ENCODE measurements at places on chromosomes 2 and 18.

DNA sequence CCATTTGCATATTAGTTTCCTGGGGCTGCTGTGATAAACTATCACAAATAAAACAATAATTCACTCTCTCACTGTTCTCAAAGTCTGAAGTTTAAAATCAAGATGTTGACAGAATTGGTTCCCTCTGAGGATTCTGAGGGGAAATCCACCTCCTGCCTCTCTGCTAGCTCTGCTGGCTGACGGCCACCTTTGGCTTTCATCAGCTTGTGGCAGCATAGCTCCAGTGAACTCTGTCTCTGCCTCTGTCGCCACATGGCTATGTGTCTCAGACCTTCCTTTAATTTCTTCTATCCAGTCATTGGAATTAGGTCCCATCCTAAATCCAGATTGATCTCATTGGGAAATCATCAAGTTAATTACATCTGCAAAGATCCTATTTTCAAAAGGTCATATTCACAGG, 38.9 kb upstream of the TRIM43 start:
- DNase-seq = no peak

DNA sequence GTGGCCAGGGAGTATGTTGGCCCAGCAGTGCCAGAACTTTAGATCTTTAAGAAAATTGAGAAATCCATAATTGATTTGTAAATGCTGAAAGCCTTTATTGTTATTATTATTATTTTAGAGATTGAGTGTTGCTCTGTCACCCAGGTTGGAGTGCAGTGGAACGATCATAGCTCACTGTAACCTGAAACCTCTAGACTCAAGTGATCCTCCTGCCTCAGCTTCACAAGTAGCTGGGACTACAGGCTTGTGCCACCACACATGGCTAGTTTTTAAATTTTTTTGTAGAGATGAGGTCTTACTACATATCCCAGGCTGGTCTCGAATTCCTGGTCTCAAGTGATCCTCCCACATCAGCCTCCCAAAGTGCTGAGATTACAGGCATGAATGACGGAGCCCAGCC, 143.2 kb upstream of the CCDC68 start:
- DNase-seq = no peak

DNA sequence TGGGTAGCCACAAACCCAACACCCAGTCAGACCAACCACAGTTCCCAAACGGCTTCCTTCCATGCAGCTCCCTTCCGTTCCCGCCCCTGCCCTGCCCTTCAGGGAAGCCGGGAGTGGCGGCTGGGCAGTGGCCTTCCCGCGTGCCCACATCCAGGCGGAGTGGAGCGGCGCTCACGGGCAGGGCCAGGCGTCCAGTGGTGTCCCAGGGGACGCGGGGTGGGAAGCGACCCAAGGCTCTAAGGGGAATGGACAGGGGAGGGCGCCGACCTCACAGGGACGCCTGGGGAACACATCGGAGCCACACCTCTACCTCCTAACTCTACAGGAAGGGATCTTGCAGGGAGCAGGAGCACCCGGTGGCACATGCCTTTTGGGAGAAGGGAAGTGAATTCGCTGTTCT, 225.9 kb upstream of the MGAT5 start:
- DNase-seq = no peak

GRCh38 chr2:71886241-71886640, 261.4 kb downstream of the CYP26B1 start:
- no peak for DNase-seq

DNA sequence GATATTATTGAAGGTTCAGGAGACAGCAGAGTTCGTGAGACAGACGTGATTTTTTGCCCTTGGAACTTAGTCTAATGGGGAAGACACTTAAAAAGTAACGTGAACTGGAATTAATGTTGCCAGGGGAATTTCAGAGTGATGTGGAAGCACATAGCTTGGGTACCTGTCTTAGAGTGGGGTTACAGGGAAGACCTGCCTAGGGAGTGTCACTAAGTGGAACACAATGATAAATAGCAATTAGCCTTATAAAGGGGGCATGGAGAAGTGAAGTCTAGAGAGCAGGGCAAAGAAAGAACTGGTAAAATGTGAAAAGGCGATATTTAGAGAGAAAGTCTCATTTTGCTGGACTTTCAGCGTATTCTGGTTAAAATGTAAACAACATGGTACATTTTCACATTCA, 306.0 kb upstream of the TCF4 start:
- DNase-seq = no peak

- DNase-seq = peak; percentile 30
These were observed 16.9 kb upstream of the ZCCHC2 start for GRCh38 chr18:62505669-62506494.

DNA sequence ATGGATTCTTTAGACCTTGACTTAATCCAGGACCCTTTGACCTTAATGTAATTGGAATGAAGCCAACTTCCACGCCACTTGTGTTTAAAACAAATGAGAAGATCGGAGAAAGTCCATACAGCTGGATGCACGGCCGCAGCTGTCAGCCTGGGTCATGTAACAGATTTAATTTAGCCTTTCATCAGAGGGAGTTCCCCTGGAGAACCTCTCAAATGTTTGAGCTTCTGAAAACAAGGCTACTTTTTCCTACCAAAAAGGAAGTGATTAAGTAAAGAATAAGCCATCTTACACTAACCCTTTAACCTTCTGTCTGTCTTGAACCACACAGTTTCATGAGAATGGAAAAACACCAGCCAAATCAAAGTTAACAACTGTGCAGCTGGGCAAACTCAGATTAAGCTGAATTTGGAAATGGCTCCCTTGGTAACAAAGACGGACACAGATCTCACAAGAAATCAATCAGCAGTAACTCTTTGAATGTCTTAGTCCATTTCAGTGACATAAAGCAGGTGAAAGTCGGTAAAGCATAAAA, 103.6 kb downstream of the DOCK10 start:
- no peak for DNase-seq

- DNase-seq = no peak
These were observed 38.0 kb downstream of the BIN1 start for GRCh38 chr2:127069003-127069402.

GRCh38 chr2:170929686-170930050, 615 bp downstream of the GORASP2 start:
- peak; percentile 64 for DNase-seq

GRCh38 chr2:240512666-240513535, 44.9 kb downstream of the ANKMY1 start:
- no peak for DNase-seq

DNA sequence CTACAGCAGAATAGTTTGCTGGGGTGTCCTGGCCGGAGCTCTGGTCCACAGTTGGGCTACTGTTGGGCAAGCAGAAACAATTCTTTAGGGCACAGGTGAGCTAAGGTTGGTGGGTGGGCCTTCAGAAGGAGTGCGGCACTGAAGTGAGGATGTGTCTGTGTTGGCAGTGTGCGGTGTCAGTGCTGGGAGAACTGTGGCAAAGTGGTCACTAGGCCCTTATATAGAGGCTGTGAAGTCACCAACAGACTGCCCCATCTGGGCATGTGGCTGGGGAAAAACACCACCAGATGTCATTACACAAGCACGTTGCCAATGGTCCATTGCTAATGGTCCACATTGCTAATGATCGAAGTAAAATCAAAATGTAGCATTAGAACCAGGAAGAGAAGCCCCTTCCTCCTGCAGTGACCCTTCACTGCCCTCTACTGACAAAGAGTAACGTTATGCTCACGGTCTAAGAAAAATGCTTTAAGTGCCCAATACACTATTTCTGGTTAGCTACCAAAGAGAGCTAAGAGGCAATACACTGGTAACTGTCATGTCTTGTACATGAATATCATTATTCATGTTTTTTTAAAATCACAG, 21.3 kb downstream of the SCN1A start:
- DNase-seq = peak; percentile 53

DNA sequence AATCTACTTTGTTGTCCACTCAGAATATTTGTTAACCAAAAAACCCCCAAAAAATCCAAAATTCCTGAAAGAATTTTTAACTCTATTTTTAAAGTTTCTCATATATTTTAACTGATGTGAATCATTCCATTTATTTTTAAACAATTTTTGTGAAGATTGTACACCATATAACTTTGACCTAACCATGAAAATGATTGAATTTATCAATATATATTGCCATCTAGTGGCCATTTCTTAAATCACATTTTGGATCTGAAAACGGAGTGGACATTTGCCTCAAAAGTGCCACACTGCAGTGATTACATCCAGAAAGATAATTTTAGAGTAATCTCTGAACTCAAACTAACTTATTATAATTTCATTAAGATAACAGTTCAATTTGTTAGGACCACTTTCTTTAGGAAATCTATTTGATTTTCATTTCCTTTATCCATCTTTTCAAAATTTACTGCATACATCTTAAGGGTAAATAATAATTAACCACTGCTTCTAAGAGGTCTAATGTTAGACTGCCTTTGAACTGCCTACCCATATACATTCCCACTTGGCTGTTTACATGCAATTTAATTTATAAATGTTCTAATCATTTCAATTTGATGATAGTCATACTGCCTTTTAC, 71.1 kb downstream of the DSC3 start:
- DNase-seq = peak; percentile 54

GRCh38 chr18:49019446-49020045, 68.8 kb upstream of the SMAD7 start:
- DNase-seq = no peak

DNA sequence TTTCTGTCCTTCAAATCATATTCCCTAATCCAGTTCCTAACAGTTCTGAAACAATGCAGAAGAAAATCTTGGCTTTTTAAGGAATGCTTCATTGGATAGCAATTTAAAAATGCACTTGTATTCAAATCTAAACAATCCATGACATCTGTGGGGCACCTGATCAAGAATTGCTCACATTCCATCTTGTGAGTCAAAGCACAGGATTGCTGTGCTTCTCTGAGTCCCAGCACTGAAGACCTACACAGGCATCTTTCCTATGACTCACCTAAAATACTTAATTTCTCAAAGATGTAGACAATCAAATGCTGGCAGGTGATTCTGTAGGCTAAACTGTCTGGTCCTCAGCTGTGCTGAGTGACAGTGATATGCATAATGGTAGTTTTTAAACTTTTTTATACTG, 10.1 kb upstream of the ATP8B1 start:
- DNase-seq = no peak

DNA sequence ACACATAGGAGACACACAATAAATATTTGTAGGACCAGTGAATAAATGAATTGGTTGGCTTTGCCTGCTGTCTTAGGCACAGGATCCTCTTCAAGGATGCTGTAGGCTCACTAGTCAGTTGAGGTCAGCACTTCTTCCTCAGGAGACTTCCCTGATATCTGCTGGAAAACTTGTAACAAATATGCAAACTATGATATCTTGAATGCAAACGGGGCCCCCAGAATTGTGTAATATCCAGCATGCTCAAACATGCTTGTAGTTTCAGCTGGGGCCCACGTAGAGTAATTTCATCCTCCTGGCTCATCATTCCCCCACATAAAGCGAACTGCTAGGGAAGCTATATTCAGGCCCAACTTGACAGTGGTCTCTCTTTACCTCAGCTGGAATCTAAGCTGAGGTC, 43.6 kb downstream of the POLE4 start:
- no peak for DNase-seq

DNA sequence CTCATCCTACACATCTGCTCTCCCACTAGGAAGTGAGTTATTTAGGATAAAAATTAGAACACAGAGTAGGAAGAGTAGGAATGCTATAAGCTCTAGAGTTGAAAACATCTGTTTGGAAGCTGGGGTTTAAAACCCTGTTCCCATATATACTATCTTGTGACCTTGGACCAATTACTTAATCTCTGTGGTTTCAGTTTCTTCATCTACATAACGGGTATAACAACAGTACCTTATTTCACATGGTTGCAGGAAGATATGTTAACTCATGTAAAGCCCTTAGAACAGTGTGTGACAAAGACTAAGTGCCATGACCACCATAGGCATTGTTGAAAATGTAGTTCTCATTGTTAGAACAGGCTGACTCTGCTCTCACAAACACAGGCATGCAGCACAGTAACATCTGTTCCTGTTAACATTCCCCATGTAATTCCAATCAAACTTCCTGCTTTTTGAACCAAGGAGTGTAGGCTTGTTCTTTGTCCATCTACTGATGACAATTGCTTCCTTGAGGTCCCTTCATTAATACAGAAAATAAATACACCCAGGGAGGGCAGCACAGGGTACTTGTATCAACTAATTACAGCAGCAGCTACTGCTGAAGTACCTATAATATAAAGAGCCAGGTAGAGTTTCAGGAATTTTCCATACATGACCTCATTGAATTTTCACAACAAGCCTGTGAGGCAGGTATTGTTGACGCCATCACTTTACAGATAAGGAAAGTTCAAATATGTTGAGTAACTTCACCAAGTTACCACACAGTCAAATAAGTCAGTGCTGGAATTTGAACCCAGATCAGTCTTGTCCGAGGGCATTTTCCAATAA, 204.2 kb downstream of the L3MBTL4 start:
- no peak for DNase-seq

GRCh38 chr2:172109256-172109987, 6.7 kb upstream of the DLX2 start:
- DNase-seq = no peak

DNA sequence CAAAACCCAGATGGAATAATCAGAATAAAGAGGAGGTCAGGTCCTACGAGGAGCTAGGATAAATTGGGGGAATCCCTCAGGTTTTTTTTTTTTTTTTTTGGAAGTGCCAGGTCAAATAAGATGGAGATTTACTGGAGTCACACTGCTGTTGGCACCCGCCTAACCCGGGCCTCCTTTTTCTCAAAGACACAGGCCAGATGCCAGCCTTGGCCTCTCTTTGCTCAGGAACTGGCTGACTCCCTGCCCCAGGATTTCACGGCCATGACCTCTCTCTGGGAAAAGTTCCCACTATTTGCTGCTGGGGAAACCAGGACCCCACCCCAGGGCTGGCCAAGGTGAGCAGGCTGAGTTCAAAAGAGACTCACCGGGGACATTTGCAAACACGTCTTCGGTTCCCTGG, 2.5 kb downstream of the CD8A start:
- DNase-seq = no peak

GRCh38 chr2:71190656-71191569, 36.0 kb downstream of the PAIP2B start:
- peak; percentile 54 for DNase-seq

DNA sequence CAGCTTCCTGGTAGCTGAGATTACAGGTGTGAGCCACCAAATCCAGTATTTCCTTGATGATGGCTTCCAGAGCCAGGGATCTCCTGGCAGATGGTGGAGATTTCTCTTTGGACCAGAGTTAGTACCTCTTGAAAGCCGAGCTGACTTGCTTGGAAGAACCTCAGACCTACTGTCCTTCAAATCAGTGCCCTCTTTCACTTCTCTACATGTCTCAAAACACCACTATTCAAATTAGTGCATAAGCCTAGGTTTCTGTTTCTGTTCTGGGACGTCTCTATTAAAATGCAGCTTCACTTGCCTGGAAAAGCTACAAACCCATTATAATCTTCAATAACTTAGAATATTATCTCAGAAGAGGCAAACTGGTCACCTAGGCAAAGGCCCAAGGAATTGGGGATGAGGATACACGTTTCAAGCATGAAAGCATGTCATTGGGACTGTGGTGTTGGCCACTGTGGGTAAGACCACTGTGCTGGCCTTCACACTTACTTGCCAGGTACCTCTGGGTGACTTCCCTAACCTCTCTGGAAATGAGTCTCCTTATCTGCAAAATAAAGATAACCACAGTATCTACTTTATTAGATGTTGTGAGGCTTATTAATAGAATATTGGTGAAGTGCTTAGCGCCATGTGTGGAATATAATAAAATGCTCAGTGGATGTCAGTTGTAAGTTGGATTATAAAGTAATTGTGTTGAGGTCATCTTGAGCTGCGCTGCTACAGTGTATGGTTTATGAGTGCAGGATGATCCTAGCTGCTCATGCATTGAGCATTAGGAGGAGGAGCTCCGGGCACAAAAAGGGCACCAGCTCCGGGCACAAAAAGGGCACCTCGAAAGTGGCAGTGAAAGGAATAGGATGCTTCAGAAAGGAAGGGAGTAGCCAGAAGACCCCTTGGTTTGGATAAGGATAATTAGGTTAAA, 84.5 kb downstream of the DOCK10 start:
- DNase-seq = no peak
